COR-L47 (cell line): ENCODE measurements at places on chromosomes 11 and 22.
A peak's percentile ranks its signal among the peaks of the same experiment; 100 is the strongest.

DNA sequence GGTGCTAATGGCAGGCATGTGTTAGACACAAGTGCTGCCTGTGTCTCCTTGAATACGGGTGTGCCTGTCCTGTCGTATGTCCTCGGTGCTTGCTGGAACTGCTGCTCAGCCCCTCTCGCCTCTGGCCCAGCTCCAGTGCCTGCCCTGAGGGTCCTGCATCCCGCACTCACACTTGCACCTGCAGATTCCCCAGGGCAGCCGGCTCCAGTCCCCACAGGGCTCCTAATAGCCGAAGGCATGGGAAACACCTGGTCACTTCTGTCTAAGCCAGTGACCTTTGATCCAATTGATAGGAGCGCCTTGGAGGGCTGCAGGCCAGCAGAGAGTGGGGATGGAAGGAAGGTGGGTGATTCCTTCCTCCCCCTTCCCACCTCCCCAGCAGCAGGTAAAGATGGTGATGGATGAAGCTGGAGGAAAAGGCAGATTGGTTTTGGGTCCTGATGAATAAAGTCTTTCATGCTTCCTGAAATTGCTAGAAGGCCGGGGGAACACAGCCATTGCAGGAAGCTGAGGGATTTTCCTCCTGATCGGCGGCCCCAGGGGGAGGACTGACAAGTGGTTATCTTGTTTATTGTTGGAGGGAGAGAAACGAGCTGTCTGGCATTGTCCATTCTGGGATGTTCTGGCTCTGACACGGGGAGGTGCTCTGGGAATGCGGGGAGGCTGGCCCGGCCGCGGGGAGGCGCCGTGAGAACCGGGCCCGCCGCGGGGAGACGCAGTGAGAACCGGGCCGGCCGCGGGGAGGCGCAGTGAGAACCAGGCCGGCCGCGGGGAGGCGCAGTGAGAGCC lies 110.9 kb upstream of the B3GAT1 start:
- DNase-seq, result no peak

DNA sequence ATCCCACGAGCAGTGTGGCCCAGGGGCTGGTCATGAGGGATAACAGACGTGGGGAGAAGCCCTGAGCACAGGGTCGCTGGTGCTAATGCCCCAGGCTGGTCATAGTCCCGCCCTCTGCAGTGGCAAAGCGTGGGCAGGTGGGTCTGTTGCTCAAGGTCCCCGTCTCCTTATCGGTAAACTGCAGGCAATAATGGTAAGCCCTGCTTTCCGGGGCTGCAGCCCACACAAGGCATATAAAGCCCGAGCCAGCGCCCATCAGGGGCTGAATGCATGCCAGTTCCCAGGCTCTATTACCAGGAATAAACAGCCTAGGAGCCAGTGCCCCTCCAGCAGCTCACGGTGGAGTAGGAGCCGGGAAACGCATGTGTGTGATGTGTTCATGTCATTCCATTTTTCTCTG lies 261.0 kb downstream of the BRD1 start:
- no peak for DNase-seq

- DNase-seq, result no peak
Measured at GRCh38 chr11:35917676-35918075, 26.2 kb upstream of the LDLRAD3 start.

GRCh38 chr11:71787098-71787823 lies 45.7 kb upstream of the DEFB108B start:
- DNase-seq, result peak; percentile 97

- DNase-seq, result no peak
Measured at GRCh38 chr11:58334708-58335107, 24.2 kb downstream of the OR5B17 start.

DNA sequence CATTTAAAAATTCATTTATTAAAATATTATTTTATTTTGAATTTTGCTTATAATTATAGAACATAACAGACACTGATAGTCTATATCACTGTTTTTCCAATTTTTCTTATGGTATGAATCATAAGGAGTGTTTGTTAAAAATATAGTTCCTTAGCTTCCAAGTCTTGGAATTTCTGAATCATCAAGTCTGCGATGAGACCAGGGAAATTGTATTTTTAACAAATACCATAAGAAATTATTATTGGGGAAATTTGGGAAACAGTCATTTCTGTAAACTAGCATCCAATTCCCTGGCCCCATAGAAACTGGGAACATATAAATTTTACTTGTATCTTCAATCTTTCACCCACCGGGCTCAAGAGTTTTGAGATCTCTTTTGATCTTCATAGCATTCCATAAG lies 38.0 kb upstream of the PICALM start:
- no peak for DNase-seq

DNA sequence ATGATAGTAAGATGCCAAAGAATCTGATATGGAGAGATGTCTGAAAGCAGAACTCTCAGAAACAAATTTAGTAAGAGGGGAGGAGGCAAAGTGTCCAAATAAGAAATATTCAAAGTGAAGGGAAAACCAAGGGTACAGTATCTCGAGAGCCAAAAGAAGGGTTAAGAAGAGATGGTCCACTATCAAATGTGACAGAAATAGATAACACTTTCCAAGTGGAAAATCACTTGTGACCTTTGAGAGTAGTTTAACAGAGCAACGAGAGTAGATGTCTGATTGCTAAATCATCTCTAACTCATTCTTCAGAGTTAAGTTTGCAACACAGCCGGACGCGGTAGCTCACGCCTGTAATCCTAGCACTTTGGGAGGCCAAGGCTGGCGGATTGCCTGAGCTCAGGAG lies 4.3 kb upstream of the BUD13 start:
- no peak for DNase-seq

GRCh38 chr11:18696638-18697225 lies 1.8 kb upstream of the TMEM86A start:
- no peak for DNase-seq

GRCh38 chr11:20363149-20363499 lies 390 bp upstream of the HTATIP2 start:
- no peak for DNase-seq

DNA sequence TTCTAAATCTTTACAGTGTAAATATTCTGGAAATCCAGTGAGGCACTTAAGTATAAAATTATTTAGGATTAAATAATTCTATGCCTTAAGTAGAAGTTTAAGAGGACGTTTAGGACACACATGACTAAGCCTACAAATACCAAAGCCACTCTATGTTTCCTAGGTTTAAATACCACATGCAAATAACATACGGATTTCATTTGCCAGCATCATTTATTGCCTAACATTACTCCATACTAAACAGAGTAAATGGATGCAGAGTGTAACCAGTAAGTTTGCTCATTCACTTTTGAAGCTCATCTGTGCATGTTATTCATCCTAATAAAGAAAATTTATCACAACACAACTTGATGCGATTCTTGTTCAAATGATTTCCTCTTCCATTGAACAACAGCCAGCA lies 4.1 kb downstream of the BDNF start:
- DNase-seq, result no peak

GRCh38 chr11:31820438-31820818 lies 9.3 kb upstream of the PAX6 start:
- DNase-seq, result no peak

GRCh38 chr11:6410695-6411430 lies 8.0 kb downstream of the APBB1 start:
- DNase-seq, result no peak

GRCh38 chr11:68076371-68077042 lies 37.7 kb downstream of the TCIRG1 start:
- no peak for DNase-seq

GRCh38 chr11:19183646-19184045 lies 18.1 kb downstream of the CSRP3 start:
- no peak for DNase-seq

DNA sequence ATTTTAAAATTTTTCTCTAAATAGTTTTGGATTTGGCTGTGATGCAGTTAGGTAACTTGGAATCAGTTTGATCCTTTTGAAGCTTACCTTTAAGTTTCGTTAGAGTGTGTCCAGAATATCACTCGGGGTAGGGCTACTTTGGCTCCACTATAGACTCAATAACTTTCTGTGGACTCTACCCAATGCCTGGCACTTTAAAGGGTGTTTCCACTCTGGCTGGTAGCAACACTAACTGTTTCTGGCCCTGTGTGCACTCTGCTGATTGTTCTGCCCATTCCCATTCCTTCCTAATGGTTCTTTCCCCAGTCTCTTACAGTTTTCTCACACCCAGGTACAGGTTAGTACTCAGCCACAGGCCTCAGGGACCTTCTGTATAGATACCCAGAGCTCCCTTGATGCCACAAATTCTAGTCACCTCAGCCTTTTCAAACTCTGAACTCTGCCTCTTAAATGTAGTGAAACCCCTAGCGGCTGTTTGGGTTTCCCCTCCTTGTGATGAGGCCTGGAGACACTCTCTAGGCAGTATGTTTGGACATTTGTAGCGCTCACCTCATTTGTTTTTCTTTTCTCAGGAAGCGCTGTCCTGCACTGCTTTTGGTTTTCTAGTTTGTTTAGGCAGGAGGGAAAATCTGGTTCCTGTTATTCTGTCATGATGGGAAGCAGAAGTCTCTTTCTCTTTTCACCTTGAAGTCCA lies 16.8 kb downstream of the CUL5 start:
- DNase-seq, result no peak

- DNase-seq, result no peak
Measured at GRCh38 chr22:50612528-50613221, 12.1 kb downstream of the MAPK8IP2 start.

DNA sequence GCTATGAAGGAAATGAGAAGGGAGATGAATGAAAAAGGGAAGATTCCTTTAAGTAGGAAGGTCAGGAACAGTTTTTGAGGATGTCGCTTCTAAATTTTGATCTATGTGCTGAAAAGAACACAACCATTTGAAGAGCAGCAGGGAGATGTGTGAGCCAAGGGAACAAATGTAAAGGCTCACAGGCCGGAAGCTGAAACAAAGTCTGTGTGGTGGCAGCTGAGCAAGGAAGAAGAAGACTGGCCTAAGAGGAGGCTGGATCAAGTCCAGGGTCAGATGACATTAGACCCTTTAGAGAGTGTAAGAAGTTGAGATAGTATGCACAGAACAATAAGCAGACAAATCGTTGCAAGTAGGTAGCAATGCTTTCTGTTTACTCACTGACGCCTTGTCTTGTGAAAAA lies 1631.4 kb upstream of the TENM4 start:
- DNase-seq, result no peak

DNA sequence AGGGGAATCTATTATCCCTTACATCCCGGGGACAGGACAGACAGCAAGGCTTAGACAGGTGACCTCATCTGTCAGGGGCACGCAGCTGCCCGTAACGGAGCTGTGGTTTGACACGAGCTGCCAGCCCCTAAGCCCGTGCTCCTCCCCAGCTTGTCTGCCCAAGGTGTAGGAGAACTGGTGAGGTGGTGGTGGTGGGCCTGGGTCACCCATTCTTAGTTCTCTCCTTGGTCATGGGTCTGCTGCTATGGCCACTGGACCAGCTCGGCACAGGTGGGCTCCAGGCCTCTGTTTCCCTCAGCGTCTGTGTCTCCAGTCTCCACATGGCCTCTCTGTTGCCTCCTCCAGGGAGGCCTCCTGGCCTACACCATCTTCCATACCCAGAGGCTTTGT lies 5.4 kb downstream of the PARVG start:
- no peak for DNase-seq

DNA sequence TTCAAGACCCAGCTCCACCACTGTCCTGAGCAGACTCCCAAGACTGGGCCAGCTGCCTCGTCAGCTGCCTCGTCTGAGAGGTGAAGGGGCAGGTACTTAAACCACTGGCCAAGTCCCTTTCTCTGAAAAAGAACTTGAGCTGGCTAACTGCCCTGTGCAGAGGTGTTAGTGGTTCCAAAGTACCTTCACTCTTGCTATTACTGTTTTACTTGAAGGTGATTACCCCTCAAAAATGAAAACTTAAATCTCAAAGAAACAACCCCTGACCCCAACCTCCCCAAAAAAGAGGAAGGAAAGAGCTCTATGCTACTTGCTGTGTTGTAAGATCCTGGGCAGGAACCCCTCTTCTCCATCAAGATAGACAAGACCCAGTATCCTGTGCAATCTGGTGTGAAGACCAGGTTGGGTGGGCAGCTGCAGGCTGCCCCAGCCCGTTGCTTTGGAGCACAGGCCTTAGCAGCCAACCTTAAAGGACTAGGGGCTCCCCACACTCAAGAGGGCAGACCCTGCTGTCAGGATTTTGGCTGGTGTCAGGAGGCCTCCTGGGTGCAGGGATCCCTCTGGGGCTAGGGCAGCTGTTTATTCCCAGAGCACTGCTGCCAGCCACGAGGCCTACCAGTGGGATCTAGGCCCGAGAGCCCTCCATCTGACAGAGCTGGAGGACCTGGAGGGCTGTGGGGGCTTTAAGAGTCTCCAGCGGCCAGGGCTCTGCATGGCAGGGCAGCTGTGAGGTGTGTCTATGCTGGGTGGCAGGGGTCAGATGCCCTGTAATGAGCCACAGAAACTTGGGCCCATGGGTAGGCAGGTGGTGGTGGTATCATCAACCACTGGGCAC lies 13.0 kb downstream of the GUCD1 start:
- no peak for DNase-seq

GRCh38 chr11:121035780-121036179 lies 11.9 kb downstream of the TBCEL start:
- no peak for DNase-seq

GRCh38 chr22:22835771-22836291 lies 51.8 kb upstream of the IGLL5 start:
- no peak for DNase-seq

DNA sequence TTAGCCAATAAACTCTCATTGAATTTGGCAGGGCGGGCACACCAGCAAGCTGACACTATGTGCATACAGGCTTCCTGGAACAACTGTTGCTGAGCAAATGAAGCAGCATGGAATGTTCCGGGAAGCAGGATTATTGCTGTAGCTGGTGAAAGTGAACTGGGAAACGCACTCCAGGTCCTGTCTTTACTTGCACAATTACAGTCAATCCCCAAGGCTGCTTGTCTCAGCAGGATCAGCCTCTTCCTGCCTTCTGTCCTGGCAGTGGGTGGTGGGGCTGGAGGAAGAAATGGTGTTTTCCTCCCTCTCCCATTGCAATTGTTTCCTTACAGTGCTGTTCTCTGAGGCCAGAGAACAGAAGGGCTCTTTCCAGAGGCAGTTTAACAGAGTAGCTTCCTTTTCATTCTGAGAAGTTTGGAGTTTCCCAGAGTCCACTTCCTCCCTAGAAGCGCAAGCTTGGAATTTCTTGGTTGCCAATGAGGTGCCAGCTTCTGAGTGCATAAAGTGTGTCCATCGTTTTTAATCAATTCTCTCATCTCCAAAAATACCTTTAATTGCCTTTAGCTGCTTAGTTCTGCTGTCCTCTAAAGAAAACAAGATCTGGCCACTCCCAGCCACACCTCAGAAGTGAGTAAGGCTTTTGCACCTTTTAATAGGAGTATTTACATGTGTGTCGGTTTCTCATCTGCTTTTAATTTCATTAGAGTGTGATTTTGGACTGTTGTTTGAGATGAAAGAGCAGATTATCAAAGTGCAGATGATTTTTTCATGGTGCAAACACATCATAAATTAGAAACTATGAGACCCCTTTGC lies 19.9 kb downstream of the CD44 start:
- no peak for DNase-seq

DNA sequence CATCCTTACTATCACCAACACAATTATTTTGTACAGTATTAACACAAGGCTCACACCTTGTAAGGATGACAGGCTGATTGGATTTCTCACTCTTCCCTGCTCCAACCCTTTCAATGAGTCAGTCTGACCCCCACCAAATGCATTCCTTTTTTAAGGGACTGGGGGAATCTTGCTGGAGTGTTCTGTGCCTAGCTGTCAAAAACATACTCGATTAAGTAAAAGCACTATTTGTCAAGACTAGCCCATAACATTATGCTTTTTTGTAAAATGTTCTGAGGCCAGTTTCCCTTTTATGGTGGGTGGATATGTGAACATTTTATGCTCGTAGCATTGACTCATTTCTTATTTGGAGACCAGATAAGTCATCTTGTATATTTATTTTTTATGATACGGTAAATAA lies 87.2 kb downstream of the PDHX start:
- DNase-seq, result no peak
